EL (cell line): ENCODE measurements at places on chromosomes 12 and 14.

GRCh38 chr14:90866833-90867232 is 50.6 kb upstream of the TTC7B start:
- DNase-seq: no peak

GRCh38 chr12:42968426-42968825 is 378.9 kb upstream of the PRICKLE1 start:
- no peak for DNase-seq

DNA sequence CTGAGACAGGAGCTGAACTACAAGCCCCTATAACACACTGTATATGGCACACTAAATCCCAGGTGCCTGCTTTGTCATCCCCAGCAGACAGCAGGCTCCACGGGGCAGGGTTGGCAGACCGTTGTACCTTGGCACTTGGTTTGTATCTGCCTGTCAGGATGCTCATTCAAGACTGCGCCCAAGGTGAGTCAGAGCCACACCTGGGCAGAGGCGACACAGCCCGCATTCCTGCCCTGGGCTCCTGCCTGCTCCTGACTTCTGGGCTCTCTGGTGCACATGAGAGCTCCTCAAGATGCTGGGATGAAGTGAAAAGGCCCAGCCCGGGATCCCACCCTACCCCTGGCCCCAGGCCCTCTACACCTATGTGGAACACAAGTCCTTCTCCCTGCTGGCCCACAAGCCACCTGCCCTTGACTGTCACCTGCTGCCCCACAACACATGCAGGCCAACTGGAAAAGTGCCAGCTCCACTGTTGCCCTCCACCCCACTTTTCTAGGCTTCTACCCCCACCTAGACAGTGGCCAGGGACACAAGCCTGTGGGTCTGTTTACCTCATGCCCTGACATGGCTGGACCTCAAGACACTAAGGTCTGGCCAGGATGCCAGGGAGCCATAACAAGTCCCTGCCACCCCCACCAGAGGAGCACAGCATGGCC is 30.8 kb upstream of the PNMA1 start:
- no peak for DNase-seq

- no peak for DNase-seq
These were observed 27.1 kb upstream of the GPHB5 start for GRCh38 chr14:63345826-63346225.

- DNase-seq: no peak
These were observed 11.4 kb downstream of the CLECL1 start for GRCh38 chr12:9721394-9722092.

- DNase-seq: no peak
These were observed 90.0 kb downstream of the RMST start for GRCh38 chr12:97552410-97553121.

DNA sequence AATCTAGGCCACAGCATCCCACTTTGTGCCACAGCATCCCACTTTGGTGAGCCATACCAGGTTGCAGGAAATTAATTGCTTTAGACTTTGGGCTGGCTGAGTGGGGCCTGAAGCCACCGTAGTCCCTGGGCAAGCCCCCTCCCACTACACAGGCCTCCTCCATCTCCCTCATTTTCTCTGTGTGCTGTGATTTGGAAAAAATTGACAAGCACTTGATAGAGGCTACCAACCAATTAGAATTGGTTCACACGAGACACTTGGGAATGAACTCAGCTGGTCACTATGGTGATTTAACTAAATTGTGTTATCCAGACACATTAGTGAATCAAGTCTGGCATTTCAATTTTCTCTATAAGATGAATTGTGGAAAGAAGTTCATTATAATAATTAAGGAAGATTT is 481.1 kb downstream of the DIO2 start:
- no peak for DNase-seq

GRCh38 chr14:104600141-104600643 is 4.4 kb downstream of the TMEM179 start:
- DNase-seq: peak; percentile 27

DNA sequence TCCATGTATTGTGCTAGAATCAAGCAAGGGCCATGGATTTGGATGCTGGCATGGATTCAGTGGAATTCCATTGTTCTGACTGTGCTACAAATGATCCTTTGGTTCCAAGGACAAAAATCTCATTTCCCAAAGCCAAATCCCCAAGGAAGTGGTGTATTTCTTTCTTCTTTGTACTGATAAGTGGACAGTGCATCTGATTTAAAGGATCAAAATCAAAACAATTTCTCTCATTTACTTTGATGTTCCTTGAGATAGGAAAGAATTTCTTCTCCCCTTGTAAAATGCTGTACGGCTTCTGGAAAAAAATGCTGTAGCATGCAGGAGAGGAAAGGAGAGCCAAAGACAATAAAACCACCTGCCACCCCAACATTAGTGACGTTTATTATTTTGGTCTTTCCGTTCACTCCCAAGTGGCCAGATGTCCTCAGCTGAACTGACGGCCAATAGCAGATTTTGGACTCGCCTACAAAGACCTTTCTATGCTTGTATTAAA is 185.7 kb downstream of the PRKD1 start:
- DNase-seq: peak; percentile 61

GRCh38 chr12:105742567-105742874 is 396.2 kb downstream of the NUAK1 start:
- DNase-seq: no peak

- no peak for DNase-seq
These were observed 17.5 kb upstream of the MMP17 start for GRCh38 chr12:131810726-131811125.

DNA sequence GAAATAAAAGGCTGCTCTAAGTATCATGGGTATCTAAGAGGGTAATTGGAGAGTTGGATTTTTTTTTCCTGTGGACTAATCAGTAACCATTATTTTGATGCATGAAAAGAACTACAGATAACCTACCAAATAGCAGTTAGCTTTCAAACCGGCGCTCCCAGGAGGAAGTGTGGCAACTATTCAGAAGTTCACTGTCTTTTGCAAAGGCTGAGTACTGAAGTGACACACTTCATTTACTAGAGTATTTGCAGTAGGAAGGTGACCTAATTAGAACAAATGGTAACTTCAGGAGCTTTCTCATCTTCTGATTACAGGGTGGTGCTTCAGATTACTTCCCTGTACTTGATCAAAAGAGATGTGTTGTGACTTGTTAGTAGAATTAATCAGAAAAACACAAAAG is 87.7 kb downstream of the PELI2 start:
- DNase-seq: no peak

DNA sequence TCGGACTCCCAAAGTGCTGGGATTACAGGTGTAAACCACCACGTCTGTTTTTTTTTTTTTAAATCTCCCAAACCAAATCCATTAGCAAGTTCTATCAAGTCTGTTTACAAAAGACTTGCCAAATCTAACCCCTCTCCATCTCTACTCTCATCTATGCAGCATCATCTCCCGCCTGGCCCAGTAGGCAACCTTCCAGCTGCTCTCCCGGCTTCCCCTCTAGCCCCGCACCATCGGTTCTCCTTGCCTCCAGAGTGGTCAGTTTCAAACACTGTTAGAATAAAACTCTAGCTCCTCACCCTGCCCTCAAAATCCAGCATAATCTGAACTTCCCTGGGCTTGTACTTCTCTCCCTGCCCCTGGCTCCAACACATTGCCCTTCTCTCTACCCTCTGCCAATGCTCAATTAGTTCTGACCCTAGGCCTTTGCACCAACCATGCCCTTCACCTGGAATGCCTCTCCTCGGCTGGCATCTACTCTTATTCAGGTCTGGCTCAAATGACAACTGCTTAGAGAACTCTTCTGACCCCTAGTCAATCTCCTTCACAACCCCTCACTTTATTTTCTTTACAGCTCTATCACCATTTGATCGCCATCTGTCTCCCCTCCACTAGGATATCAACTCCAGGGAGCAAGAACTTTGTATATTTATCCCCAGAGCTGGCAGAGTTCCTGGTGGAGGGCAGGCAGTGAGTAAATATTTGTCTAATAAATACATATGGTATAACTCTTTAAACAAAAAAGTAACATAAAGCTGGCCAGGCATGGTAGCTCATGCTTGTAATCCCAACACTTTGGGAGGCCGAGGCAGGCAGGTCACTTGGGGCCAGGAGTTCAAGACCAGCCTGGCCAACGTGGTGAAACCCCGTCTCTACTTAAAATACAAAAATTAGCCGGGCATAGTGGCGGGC is 4.9 kb downstream of the WSB2 start:
- DNase-seq: no peak

DNA sequence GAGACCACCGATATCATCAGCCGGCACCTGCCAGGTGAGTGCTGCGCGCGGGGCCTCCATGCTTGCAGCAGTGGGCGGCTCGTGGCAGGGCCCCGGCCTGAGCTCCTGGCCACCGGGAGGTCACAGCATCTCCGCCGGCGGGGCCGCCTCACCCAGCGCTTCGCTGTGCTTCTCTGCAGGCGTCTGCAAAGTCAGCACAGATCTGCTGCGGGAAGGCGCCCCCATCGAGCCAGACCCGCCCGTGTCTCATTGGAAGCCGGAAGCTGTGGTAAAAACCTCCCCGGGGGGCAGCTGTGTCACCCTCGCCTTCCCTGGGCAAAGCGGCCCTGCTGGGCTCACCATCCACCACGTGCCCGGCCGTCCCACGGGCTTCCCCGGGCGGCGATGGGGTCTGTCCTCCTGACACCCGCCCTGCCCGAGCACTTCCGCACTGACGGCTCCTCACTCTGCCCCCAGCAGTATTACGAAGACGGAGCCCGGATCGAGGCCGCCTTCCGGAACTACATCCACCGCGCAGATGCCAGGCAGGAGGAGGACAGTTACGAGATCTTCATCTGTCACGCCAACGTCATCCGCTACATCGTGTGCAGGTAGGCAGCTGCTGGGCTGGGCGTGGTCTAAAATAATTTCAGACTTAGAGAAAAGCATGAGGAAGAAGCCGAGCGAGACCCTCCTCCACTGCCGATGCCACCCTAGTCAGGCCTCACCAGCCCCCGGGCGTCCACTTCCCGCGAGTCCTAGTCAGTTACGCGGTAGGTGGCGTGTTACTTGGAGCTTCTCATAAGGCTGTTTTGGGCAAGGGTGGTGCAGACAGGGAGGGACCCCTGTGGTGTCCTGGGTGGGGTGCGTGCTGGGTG is 7.1 kb downstream of the PGAM5 start:
- DNase-seq: no peak

DNA sequence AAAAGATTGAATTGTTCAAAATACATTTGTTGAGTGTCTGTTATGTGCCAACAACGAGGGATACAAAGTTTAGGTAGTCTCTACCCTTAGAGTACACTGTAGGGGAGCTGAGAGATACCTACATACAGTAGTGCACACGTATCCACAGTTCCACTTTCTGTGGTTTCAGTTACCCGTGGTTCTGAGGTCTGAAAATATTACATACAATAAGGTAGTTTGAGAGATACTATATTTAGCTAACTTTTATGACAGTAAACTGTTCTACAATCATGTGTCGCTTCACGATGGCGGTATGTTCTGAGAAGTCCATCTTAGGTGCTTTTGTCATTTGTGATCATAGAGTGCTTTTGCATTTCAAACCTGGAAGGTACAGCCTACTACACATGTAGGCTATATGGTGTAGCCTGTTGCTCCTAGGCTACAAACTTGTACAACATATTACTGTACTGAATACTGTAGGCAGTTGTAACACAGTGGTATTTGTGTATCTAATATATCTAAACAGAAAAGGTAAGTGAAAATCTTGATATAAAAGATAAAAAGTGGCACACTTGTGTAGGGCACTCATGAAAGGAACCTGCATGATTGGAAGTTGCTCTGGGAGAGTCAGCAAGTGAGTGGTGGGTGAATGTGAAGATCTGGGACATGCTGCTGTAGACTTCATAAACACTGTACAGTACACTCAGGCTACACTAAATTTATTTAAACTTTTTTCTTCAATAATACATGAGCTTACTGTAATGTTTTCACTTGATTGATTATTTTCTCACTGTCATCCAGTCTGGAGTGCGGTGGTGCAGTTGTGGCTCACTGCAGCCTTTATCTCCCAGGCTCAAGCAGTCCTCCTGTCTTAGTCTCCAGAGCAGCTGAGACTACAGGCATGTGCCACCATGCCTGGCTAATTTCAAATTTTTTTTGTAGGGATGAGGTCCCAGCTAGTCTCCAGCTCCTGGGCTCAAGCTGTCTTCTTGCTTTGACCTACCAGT is 4.0 kb downstream of the CPSF6 start:
- no peak for DNase-seq

DNA sequence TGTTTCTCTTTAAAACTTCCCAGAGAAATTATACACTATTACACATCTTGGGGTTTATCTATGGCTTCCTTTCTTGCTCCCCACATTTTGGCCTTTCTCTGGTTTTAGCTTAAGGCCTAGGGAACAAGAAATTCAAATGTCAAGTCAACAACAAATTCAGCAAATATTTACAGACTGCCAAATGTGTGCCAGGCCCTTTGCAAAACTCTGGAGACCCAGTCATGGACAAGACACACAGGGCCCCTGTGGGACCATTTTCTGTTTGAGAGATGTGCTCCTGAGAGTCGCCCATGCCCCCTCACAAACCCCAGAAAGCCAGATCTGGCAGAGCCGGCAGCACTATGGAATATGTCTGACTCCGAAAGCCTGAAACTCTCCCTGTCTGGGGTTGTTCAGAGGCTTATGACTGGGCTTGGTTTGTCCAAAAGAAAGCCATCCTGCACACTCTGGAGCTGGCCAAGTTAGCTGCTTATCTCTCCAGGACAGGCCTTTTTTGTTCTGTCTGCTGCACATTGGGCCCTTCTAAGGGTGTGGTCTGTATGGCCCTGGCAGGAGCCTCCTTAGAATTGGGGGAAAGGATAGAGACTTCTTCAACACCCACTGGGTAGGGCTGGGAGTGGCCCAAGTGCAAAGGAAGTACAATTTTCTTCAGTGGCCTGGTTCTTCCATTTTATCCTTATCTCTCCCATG is 1.1 kb upstream of the KRT3 start:
- no peak for DNase-seq

GRCh38 chr12:50637870-50638481 is 125.9 kb upstream of the ATF1 start:
- DNase-seq: peak; percentile 52

GRCh38 chr14:67357969-67358354 is 1.6 kb downstream of the ATP6V1D start:
- peak; percentile 19 for DNase-seq

- no peak for DNase-seq
These were observed 77.3 kb downstream of the BCL11B start for GRCh38 chr14:99194736-99195135.

GRCh38 chr12:122081083-122081696 is 2.6 kb downstream of the MLXIP start:
- peak; percentile 48 for DNase-seq

- DNase-seq: peak; percentile 25
These were observed 36.9 kb downstream of the ATP2A2 start for GRCh38 chr12:110317911-110318310.

GRCh38 chr12:11780521-11781101 is 131.1 kb downstream of the ETV6 start:
- no peak for DNase-seq

- DNase-seq: no peak
These were observed 46.5 kb upstream of the PTCSC3 start for GRCh38 chr14:36222952-36223468.
